Hematopoietic multipotent progenitor cell treated with erythropoietin and hydrocortisone succinate and interleukin-3 and kit ligand, for 4 days (in vitro differentiated cells): ENCODE measurements at places on chromosomes 5 and 9.
A peak's percentile ranks its signal among the peaks of the same experiment; 100 is the strongest.

DNA sequence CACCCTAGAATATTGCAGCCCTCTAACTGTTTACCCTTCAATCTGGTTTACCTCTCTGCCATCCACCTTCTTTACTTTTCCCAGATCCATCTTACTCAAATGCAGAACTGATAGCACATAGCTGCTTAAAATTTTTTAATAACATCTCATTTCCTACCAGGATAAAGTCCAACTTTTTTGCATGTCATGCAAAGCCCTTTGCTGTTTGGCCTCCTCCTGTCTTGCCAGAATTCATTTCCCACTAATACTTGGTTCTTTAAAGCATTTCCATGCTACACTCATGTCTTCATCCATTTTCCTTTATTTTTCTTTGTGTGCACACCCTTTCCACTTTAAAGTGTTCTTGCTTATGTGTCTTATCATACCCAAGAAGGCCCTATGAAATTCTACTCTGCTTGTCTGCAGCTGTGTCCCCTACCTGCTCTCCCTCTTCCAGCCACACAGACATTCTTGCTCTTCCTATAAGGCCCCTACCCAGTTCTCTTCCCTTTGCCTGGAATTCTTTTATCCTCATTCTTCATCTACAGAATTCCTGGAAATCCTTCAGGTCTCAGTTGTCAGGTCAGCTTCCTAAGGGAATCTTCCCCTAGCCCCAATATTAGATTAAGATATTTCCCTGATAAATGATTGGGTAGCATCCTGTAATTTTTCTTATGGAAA is 50.3 kb downstream of the TLE4 start:
- DNase-seq: no peak

DNA sequence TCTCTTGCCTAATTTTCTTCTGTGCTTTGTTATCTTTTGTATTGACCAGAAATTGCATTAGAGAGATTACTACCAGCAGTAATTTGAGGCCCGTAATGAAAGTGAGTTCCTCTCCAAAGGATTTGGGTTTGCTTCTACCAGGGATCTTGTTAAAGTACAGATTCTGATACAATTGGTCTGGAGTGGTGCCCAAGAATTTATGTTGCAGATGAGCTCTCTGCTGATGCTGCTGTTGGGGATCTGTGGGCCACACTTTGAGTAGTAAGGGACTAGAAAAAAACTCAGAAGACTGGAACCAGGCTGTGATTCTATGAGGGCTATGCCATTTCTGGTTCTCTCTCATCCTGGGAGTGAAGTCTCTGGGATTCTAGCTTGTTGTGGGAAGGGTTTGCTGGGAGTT is 192.2 kb downstream of the SEC61B start:
- no peak for DNase-seq

- DNase-seq: no peak
These were observed 893 bp upstream of the ABLIM3 start for GRCh38 chr5:149140197-149141002.

- DNase-seq: no peak
These were observed 60.4 kb downstream of the PJA2 start for GRCh38 chr5:109349388-109349787.

DNA sequence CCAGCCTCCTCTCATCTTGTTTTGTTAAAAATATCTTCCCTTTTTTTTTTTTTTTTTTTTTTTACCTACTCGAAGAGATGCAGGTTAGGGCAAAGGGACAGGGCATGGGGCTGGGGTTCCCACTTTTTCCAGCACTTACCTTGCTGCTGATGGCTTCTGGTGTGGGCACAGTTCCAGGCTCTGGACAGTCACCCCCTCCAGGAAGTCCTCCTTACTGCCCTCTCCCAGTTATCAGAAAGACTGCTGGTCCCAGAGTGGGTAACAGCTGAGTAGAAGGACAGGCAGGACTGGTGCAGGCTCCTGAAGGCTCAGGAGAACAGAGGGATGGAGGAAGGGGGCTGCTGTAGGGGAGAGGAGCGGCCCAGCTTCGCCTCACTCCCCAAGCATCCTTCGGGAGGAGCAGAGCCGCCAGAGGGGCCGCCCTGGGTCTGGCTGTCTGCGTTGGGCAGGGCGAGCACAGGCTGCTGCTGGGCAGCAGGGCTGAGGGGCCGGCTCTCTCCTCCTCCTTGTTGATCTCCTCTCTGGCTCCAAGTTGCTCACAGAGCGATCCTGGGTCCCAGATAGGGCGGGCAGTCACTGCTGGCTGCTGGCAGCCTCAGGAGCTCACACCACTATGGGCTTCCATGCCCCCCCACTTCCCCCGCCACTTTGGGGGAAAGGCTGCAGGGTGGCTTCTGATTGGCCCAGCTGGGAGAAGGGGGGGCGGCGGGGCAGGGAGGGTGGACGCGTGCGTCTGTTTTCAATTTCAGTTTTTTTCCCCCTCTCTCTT is at the start of gene PDGFRB:
PDGFRB (minus strand) TSS at position 588 of the 769 bp plus-strand sequence. CDS start 18,798 bp downstream, outside the sequence.
- DNase-seq: peak; percentile 76

- peak; percentile 76 for DNase-seq
These were observed 638.1 kb downstream of the ACTL7B start for GRCh38 chr9:108217431-108218349.

DNA sequence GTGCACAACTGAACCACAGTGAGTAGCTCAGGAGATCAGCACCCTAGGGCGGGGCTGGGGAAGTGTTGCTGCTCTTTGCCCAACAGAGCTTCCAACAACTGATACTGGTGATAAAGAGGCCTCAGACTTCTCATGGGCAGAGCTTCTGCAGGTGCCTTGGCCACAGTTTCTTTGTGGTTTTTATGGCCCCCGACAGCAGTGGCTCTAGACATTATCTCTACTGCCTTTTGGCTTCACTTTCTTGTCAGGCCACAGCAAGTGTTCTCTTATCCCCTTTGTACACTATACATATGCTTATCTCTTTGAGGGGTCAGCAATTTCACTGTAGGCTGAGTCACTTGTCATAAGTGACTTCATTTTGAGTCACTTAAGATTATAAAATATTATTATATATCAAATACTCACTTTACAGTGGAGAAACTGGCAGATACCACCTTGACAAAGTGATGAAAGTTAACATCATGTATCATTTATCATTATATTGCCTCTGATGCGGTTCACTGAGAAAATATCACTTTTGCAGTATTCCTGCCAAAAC is 90.9 kb upstream of the COX7C start:
- DNase-seq: peak; percentile 97

GRCh38 chr5:65305913-65306312 is 175.8 kb downstream of the ADAMTS6 start:
- DNase-seq: no peak

DNA sequence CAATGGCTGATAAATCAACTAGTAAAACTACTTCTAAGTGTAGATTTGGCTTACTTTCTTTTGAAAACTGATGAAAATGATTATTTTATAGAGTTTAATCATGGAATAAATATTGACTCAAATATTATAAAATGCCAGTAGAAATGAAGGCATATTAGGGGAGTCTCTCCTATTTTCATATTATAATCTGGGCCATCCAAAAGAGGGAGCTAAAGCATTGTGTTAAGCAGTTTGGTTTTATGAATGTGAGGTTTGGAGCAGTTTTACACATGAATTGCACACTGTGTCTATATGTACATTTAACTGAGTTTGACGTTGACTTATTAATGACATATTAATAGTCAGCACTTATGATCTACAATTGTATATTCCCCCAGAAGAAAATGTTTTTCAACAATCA is 17.4 kb downstream of the CDH9 start:
- peak; percentile 75 for DNase-seq

- DNase-seq: peak; percentile 87
These were observed 1634.3 kb downstream of the MAT2B start for GRCh38 chr5:165139721-165140120.

- no peak for DNase-seq
These were observed 320.0 kb downstream of the DNAH5 start for GRCh38 chr5:13624283-13625074.

DNA sequence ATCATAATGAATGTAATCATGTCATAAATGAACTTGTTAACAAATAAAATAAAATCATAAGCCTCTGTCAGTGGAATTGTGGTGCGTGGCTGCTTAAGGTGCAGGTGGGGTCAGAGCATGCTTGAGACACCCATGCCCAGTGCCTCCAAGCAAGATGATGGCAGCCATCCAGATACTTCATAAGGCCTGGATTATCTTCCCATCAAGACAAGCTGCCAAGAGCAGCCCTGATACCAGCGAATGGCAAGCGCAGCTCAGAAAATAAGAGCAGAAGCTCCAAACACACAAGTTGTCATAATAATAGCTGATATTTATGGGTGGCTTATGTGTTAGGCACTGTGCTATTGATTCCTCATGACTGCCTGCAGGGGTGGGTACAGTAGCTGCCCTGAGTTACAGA is 21.8 kb upstream of the LMX1B start:
- DNase-seq: no peak

- DNase-seq: no peak
These were observed 2.5 kb upstream of the RABL6 start for GRCh38 chr9:136805207-136805740.

DNA sequence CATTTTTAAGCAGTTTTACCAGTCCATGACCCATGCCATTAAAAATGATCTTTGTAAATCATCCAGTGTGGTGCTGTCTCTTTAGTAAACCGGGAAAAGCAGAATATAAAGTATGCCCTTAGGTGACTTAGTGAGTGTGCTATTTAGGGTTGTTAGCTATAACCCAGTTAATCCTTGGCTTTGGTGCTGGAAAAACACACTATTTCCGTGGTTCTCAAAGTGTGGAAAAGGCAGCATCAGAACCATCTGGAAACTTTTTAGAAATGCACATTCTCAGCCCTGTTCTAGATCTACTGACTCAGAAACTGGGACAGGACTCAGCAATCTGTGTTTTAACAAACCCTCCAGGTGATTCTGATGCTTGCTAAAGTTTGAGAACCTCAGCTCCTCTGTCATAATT is 123.6 kb upstream of the ZNF608 start:
- no peak for DNase-seq

DNA sequence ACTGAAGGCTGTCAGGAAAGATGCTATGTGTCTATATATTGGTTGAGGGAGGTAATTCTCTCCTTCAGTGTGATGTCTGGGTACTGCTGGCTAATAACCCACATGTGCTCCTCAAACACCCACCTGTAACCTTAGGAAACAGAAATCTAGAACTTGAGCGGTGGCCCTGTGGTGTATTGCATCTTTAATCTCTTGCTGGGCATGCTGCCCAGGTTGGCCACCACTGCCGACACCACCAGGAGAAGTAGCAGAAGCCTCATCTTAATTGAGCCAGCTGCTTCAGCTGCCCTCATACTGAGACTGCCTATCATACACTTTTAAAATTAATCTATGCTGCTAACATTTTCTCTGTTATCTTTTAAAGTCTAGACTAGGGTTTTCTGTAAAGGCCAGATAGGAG is 103.5 kb upstream of the C5orf63 start:
- DNase-seq: peak; percentile 13

GRCh38 chr5:170179626-170180025 is 53.2 kb upstream of the C5orf58 start:
- DNase-seq: no peak

DNA sequence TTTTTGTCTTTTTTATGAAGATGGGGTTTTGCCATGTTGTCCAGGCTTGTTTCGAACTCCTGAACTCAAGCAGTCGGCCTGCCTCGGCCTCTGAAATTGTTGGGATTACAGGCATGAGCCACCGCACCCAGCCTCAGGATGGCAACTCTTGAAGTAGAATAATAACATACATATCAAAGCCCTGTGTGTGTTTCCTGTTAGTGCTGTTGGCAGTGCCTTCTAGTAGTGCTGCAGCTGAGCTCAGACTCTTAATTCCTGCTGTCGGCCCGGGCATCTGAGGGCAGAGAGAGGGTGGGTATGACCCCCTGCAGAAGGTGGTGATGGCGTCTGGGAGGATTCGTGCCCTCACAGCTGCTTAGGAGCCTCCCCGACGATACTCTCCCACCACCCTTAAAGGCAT is 227.2 kb downstream of the PDZD2 start:
- no peak for DNase-seq

GRCh38 chr9:75431375-75431774 is 343.1 kb downstream of the OSTF1 start:
- no peak for DNase-seq

DNA sequence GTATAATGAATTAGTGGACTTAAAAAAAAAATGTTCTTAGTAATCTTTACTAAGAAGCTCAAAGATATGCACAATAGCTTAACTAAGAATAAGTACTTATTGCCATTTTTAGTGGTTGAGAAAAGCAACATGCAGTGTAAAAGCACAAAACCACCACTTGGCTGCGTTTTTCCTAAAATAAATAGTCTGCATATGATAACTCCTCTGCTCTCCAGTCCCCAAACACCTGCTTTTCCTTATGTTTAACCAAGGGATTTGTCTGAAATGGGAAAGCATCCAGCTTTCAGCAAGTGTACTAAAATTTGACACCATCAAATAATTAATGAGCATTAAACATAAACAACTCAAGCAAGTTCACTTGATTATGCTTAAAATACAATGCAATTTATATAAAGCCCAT is 41.4 kb downstream of the PSIP1 start:
- peak; percentile 18 for DNase-seq

- no peak for DNase-seq
These were observed 10.0 kb downstream of the INSYN2B start for GRCh38 chr5:169970339-169970738.

GRCh38 chr9:129901993-129902739 is 66.9 kb downstream of the USP20 start:
- DNase-seq: no peak

DNA sequence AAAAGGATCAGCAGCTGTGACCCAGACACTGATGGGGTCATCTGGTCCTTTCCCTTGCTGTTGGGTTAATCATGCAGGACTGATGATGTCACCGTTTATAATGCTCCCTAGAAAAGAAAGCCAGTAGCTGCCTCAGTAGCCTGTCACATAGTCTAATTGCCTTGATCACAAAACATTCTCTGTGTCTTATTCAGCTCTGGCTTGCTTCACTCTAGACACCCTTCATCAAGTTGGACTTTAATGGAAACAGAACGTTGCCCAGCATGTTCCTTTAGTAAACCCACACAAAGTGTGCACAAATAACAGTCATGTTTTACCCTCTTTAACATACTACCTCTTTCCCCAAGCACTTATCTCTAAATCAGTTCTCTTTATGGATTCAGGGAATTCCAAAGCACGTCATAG is 170.8 kb downstream of the SGCD start:
- no peak for DNase-seq

DNA sequence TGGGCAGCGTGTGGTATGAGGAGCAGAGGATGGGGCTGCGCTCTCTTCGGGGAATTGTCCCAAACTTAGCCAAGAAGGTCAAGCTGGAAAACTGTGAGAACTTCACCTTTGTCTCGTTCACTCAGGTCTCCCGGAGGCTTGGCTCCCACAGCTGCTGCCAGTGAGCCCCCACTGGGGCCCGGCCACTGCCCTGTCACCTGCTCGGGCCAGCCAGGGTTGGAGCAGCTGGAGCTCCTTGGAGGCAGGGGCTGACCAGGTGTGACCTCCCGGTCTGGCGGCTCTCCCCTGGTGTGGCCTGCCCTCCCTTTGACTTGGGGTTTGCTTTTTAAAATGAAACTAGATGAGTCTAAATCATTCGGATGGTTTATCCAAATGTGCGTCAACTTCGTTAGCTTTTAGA is 58.0 kb downstream of the INIP start:
- no peak for DNase-seq

- peak; percentile 93 for DNase-seq
These were observed 75.0 kb downstream of the STK10 start for GRCh38 chr5:172113036-172113435.
